ENCODE measurements at places on chromosomes 5 and 9.

- DNase-seq = no peak
Measured at GRCh38 chr9:28396058-28396457, 822.8 kb upstream of the C9orf72 start.

- DNase-seq = no peak
Measured at GRCh38 chr9:114911167-114911821, 19.1 kb downstream of the TNFSF8 start.

GRCh38 chr9:79116041-79116440, 455.7 kb upstream of the TLE4 start:
- no peak for DNase-seq

DNA sequence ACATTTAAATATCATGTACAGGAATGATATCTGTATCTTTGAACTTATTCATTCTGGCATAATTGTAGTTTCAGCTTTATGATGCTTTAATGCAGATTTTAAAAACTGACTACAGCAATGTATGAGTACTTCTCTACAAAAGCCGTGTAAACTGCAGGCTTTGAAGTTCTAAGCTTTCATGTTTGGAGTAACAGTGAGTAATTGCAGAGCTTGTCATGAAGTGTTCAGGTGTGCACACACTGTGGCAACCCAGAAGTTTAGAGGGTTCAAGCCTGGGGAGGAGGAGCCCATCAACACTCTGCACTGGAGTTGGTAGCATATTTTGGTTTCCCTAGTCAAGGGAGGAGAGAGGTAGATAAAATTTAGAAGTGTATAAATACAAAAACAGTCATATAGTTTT, 130.9 kb downstream of the CD180 start:
- no peak for DNase-seq

GRCh38 chr5:65811885-65812284, 89.9 kb downstream of the NLN start:
- no peak for DNase-seq

All from coronary artery (tissue), 2 donors.